Astrocyte of the hippocampus (primary cell): ENCODE measurements at places on chromosomes 11 and 22.

GRCh38 chr11:2466869-2467694 is 22.3 kb downstream of the KCNQ1 start:
- no peak for DNase-seq

DNA sequence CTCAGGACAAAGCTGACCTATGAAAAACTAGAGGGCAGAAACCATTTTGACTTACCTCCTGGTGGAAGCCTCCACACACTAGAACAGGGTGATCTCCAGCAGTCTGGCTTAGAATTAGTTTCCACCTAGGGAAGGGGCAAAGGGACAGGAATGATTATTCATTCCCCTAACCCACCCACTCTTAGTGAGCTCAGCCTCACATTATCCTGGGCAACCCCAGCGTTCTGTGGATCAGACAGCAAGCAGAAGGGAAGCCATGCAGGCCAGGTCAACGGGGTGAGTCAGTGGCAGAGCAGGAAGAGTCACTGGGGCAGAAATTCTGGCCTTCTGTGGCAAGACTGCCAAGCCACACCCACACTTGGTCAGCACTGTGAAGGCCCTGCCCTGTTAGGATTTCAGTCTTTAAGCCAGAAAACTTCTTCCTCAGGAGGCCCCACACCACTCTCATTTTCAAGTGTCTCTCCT is 10.5 kb downstream of the NUMA1 start:
- peak; percentile 84 for DNase-seq

GRCh38 chr11:35285471-35285870 is 133.9 kb downstream of the SLC1A2 start:
- DNase-seq, result no peak

DNA sequence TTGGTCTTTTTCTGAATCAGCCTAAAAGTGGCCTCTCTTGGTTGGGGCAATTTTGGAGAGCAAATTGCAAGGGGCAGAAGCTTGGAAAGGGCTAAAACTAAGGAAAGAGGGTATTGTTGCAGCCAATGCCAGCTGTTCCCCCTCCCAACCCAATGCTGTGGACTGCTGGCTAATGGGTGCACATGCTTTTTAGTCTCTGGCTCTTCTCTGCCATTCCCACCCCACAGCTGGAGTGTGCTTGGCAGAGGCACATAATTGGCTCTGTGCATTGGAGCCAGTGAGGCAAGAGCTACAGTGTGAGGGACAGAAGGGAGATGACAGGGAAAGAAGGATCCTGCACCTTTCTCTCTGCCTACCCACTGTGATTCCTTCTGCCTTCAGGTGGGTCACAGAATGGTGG is 140.0 kb downstream of the NECTIN1 start:
- DNase-seq, result no peak

DNA sequence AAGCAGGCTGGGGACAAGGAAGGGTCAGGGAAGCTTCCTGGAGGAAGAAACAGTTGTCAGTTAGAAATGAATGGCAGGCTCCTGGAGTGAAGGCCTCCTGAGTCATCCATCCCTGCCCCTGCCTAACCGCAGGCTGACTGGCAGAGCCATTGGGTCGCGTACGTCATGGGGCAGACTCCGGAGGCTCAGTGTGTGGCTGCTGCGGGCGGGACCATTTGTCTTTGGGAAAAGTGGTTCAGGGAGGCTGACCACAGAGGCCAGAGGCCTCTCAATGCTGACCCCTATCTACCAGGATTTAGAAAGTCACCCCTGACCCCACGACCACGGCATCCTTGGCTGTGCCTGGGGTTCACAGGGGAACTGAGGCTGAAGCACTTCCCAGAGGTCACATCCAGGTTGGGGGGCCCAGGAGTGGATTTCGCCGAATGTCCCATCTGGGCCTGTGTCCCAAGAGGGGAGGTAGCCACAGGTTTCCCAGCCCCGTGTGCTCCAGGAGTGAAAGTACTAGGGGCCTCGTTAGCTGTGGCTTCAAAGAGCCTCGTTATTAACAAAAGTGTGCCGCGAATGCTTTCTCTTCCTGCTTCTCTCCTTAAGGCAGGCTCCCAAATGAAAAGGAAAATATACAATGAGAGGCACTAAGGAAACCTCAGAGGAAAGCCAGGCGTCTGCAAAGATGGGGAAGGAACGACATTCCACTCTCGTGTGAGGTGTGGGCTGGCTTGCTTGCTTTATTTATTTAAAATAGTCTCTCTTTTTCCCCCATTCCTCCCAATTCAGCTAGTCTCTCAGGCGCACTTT is 58.9 kb downstream of the FLRT1 start:
- peak; percentile 91 for DNase-seq

GRCh38 chr11:1060410-1060809 is 14.3 kb upstream of the MUC2 start:
- DNase-seq, result no peak

- DNase-seq, result no peak
Observed at GRCh38 chr11:44506375-44507016, 59.0 kb upstream of the CD82 start.

GRCh38 chr22:33034753-33035152 is 23.4 kb downstream of the SYN3 start:
- no peak for DNase-seq

GRCh38 chr11:62151737-62152102 is 27.9 kb downstream of the INCENP start:
- DNase-seq, result no peak

GRCh38 chr22:27397036-27397953 is 404.3 kb downstream of the MN1 start:
- DNase-seq, result no peak

- no peak for DNase-seq
Observed at GRCh38 chr11:110367571-110367970, 62.2 kb upstream of the FDX1 start.

GRCh38 chr11:117525866-117526542 is 198.3 kb downstream of the CEP164 start:
- DNase-seq, result no peak

- DNase-seq, result no peak
Observed at GRCh38 chr11:48101044-48101733, 115.4 kb upstream of the OR4B1 start.

DNA sequence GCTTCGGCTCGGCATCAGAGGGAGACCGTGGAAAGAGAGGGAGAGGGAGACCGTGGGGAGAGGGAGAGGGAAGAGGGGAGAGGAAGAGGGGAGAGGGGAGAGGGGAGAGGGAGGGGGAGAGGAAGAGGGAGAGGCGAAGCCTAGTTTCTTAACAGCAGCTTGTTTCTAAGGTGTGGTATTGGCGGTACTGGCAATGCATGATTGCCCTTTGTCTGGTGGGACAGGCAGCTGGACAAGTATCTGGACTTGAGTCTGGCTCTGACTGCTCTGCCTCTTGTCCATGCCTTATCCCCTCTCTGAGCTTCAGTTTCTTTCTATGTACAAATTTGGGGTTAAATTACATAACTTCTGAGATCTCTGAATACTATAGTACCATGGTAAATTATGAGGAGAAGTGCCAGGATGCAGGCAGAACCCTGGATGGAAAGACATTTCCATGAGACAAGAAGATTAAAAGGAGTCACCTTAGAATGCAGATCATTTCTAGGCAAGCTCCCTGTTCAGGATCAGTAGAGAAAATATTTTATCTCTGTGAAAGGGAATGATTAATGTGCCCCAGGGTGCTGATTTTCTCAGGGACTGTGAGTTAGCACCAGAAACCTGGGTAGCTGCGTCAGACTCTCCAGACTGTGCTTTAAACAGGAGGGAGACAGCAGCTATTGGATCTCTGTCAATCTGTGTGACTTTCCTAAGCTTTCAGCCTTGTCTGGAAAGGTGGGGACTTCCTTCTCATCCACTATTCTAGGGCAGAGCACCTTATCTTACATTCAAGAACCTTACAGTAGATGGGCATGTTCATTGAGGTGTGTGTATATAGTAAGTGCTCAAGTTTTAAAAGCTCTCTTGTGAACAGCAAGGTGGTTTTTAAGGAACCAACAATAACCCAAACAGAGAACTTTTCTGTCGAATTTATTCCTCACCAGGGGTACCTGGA is 31.9 kb upstream of the CCDC90B start:
- DNase-seq, result no peak

DNA sequence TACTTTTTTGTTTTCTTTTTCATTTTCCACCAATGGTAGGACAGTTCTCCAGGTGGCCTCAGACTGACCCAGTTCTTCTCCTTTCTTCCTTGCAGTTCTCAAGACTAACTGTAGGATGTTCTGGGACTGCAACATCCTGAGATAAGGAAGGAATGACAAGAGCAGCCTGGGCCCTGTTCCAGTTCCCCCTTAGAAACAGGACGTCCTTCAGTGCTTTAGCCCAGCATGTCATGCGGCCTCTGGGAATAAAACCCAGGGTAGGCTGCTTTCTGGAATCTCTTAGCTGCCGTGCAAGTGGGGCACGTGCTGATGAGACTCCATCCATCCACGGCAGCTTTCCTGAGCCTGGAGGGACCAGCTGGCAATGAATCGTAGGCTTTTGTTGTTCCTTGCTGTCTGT is 24.0 kb upstream of the CADM1 start:
- DNase-seq, result no peak

- DNase-seq, result no peak
Observed at GRCh38 chr11:84214557-84214956, 928.4 kb upstream of the CCDC90B start.

DNA sequence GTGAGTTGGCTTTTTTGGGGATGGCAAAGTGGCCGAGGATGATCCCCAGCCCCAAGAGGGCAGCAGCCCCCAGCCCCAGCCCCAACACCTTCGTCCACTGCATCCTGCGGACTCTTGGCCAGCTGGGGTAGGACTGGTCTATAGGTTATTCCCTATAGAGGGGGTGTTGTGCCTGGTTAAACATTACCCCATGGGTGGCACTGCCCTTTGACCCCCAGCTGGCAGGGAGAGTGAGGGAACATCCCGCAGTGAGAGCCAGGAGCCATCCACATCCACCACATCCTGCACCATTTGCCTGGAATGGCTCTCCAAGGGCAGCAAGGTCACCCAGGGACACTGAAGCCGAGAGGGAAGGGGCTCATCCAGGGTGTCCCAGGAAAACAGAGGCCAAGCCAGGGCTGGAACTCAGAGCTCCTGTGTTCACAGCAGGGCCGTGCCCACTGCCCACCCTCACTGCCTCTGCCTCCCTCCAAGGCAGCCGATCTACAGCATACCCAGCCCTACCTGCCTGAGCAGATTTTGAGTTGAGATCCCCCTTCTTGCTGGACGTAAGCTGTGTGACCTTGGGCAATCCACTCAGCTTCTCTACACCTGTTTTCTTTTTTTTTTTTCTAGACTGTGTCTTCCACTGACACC is at the start of gene NAALADL1:
Gene NAALADL1 (minus strand): TSS at position 135 of the 636 bp plus-strand sequence. CDS start 32 bp downstream, at position 103.
- DNase-seq, result no peak

DNA sequence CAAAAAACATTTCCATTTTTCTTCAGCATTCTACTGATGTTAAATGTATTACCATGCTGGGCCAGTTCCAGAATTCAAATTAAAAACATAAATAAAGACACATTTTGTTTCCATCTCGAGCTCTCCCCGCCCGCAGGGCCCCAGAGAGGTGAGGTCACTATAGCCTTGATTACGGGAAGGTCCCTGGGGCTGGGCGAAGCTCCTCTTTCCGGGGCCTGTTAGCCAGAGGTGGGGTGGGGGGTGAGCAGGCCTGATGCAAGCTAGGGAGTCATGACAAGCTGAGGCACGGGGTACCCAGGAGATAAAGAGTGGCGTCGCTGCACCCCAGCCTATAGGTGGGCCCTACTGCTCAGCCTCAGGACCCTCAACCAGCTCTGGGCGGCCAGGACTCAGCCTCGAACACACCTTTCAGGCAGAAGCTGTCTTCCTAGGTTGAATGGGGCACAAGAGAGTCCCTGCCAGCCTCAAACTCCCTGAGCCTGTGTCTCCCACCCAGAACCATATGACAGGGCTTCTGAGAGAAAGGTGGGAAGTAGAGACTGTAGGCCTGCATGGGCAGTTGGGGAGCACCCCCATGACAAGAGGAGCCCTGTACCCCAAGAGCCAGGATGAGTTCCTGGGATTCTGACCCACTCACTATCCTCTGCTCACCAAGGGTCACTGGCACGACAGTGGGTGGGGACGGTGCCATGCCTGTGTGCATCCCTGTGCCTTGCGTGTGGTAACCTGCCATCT is 34.8 kb downstream of the KCNQ1OT1 start:
- DNase-seq, result no peak

DNA sequence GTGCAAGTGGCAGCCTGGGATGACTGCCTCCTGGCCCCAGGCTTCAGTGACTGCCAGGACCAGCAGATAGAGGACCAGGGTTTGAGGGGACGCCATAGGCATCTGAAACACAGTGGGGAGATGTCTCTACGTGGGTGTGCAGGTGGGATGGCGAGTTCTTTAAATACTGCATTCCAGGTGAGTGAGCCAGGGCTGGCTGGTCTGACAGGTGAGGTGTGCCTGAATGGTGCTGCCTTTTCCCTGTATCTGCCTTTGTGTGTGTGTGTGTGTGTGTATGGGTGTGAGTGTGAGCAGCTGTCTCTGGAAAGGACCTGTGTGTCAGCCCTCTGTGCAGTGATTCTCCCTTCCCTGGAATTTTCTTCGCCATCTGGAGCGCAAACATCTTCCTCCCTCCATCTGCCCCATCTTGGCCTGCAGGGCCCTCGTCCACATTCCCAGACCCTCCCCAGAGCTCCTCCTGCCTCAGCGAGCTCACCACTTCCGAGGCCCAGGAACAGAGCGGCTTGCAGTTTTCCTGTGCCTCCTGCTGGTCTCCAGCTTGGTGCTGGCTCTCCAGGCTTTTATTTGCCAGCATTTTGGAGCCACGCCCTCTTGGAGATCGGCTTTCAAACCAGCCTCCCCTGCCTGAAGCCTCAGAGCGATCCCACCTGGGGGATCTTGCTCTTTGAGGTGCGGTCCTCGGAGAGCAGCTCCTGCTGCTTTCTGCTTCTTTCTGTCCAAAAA is at the start of gene GPHA2:
Gene GPHA2 (minus strand): TSS at position 535 of the 723 bp plus-strand sequence. CDS start 433 bp downstream, at position 102.
- DNase-seq, result peak; percentile 39

DNA sequence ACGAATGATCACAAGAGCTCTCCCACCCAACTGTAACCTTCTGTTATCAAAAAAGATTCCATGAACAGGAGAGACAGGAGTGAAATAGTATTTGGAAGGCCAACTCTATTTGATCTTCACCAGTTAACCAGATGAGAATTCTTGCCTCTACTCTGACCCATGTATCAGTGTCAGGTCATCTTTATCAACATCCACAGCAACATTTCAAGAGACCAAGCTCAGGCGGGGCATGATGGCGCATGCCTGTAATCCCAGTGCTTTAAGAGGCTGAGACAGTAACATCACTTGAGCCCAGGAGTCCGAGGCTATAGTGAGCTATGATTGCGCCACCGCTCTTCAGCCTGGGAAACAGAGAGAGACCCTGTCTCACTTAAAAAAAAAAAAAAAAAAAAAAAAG is 62.3 kb downstream of the GAB2 start:
- DNase-seq, result no peak

DNA sequence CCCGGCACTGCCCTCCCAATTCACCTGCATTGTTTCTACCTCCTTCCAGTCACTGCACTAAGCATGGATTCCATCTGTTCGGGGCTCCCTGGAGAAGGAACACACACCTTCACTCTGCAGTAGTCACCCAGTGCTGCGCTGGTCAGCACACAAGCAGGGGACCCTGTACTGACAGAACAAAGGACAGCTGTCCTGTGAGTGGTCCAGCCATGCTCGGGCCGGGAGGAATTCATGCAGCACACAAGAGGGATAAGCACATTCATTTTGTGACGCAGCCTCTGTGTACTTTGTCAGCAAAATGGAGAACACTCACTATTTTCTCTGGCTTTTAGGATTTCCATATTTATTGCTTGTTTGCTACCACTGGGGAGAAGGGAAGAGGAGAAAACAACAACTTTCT is 167.3 kb downstream of the NTM start:
- DNase-seq, result peak; percentile 11

- no peak for DNase-seq
Observed at GRCh38 chr22:48398181-48398905, 1429.3 kb downstream of the BRD1 start.
